ENCODE measurements at places on chromosomes 7 and 10. TPM values are rescaled to one million over a fixed set of nuclear protein-coding genes. Genes with fewer than 3 reads are reported as not detected.

FAM237B gene
- not detected for total RNA-seq

CPED1 gene
- not detected for total RNA-seq

DNA sequence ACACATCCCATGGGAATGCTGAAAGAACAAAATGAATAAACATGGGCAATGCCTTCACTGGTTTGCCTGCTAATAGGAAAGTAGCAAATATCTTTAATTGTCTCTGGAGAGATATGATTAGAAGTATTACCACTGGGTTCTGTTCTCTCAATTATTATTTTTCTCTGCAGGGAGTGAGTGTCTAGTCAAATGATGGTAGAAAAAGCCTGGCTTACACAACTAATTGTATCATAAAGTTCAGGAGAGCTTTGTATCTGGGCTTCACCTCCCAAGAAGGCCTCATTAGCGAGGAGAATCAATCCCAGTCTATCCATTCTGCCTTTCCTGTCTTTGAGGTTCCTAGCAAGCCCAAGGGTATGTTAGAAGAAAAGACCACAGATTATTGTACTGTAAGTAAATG is at the start of gene OR2A14:
Gene OR2A14 (plus strand): TSS at position 301 of the 400 bp plus-strand sequence. CDS start 5,937 bp downstream, outside the sequence.
- DNase-seq, result no peak

DNA sequence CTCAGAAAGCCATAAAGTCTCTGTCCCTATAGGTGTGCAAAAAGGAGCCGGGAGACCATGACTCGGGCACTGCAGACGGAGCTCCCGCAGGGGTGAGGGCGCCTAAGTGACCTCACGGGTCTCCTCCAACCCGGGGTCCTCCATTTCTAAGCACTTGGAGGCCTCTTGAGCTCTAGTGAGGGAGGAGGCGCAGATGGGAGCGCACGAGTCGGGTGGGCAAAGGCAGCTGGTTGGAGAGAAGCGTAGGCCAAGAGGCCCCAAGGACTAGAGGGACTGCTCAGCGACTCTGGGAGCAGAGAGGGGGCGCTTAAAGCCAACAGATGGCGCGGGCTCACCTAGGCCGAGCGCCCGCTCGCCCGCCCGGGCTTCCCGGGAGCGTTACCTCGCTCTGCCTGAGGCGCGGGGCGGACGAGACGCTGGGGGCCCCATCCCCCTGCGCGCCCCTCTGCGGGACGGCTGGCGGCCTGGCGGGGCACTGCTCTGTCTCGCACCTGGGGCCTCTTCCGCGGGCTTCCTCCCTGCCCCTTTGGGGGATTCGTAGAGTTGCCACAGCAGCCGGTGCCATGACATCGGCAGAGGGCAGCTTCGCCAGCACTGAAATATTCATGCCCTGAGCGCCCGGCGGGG is 523 bp upstream of the CDH23 start:
- no peak for DNase-seq

GRCh38 chr7:117375380-117375779 is 51.9 kb downstream of the ASZ1 start:
- DNase-seq, result no peak

GRCh38 chr7:101165958-101166647 is 734 bp upstream of the VGF start:
- DNase-seq, result no peak
